Aorta (tissue), 5 donors: ENCODE measurements at places on chromosomes 6 and 20. TPM values are rescaled to one million over a fixed set of nuclear protein-coding genes. Genes with fewer than 3 reads are reported as not detected.

SNAI1 gene
- 44.7 TPM for total RNA-seq

- no peak for DNase-seq
These were observed 117.5 kb upstream of the SIRPG start for GRCh38 chr20:1775117-1775516.

- DNase-seq: peak; percentile 30
These were observed 71.9 kb downstream of the GNAS-AS1 start for GRCh38 chr20:58778760-58779159.

DNA sequence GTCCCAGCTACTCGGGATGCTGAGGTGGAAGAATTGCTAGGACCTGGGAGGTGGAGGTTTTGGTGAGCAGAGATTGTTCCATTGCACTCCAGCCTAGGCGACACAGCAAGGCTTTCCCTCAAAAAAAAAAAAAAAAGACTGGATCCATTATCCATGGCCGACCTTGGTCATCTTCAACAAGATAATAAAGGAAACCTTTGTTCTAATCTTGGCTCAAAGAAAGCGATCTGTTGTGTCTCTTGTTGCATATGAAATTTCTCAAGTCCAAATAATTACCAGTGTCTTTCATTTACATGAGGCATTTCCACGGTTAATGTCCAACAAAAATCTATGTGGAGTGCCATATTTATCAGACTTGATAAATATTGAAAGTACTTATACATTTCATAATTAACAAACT lies 23.7 kb upstream of the KIF16B start:
- no peak for DNase-seq
